Upper lobe of left lung (tissue), 6 donors: ENCODE measurements at places on chromosomes 5 and 9.

DNA sequence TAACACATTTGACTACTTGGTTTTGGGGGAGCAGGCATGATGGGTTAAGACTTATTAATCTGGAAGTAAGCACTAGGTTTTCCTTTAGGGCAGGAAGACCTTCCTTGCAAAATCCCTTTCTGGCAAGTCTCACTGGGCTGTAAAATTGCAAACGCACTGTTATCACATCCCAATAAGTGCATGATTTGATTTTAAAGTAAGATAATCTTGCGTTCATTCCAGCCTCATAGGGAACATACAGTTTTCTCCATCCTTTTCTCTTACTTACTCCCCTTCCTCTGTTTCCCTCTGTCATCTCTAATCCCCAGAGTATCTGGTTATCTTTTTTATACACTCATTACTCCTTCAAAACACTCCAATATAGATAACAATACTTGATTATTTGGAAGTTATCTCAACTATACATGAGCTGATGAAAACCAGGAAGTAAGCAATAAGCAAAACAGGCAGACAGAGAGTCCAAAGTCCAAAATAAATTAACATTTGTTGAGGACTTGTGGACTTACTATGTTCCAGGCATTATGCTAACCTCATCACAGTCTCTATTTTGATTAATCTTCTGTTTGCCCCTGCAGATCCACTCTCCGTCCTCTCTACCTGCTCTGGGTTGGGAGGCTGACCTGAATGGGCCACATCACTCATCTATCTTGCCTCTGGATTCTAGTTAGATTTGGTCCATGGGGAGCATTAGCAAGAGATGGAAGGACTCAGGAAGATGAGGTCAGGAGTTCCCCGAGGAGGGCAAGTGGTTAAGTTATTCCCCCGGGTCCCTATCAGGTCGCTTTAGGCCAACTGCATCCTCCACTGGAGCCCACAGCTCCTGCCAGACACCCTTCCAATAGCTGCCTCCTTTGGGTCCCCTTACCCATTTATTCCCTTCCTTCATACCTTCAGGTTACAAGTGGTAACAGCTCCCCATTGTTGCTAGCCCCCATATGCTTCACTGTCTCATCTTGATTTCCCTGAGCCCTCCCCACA lies 60.2 kb downstream of the SLC22A5 start:
- no peak for DNase-seq

- DNase-seq, result no peak
These were observed 26.4 kb downstream of the PSD2 start for GRCh38 chr5:139821806-139822552.

DNA sequence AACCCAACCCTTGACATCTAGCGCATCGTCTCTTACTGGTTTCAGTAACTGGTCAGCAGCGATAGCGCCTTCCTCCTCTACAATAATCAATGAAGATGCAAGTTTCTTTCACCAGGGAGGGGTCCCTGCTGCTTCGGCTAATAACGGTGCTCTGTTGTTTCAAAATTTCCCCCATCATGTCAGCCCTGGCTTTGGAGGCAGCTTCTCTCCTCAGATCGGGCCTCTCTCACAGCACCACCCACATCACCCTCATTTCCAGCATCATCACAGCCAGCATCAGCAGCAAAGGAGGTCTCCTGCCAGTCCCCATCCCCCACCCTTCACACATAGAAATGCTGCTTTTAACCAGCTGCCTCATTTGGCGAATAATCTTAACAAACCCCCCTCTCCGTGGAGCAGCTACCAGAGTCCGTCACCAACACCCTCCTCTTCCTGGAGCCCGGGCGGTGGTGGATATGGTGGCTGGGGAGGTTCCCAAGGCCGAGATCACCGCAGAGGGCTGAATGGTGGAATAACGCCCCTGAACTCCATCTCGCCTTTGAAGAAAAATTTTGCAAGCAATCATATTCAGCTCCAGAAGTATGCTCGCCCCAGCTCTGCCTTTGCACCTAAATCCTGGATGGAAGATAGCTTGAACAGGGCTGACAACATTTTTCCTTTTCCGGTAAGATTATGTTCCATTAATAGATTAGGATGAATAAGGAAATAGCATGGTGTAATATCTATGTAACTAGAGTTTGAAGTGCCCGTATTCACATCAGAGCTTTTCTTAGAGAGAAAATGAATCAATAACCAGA lies 2.2 kb downstream of the CPEB4 start:
- DNase-seq, result no peak

- DNase-seq, result no peak
These were observed 494.6 kb downstream of the GADD45G start for GRCh38 chr9:90099262-90099963.

- DNase-seq, result no peak
These were observed 463.8 kb downstream of the BNC2 start for GRCh38 chr9:16406526-16407225.

DNA sequence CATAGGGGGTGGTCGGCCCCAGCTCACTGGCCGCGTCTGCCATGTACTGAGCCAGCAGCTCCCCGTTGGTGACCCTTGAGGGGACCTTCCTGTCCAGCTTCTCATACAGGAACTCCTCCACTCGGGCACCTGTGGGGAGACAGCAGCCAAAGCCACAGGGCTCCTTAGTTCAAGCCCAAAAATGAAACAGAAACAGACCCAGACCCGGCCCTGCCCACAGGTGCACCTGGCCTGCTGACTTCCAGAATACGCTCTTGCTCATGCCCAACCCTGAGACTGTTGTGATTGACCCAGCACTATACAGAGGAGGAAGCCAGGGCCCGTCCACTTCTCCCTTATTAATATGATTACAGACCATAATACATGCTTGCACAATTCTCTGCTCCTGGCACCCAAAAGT lies 7.0 kb downstream of the SH3GLB2 start:
- no peak for DNase-seq

DNA sequence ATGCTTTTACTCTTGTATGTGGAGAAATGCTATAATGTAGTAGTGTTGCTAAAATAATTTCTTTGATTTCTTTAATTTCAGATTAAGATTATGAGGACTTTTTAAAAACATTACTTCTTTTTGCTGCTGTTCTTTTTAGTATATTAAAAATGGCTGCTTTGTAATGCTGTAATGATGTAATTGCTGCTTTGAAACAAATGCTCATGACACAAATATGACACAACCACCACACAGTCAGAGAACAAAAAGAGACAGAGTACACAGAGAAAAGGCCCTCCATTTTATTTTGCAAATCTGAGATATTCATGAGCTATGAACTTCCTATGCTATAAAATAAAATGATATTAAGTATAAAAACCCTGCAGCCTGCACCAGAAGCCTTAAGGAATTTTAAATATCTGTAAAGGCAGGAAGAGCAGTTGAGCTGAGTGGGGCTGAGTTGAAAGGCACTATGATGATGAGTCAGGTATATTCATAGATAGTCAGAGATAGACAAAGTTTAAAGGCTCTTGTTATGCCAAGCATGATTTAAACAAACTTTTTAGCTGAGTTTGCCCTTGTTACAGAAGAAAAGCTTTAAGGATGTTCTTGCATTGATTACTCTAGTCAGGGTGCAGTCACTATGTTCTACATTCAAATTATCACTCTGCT lies 5.1 kb upstream of the POU5F2 start:
- no peak for DNase-seq

GRCh38 chr5:173263566-173263965 lies 28.6 kb upstream of the NKX2-5 start:
- DNase-seq, result no peak

- no peak for DNase-seq
These were observed 325.9 kb upstream of the DAB2 start for GRCh38 chr5:39750661-39751060.

- no peak for DNase-seq
These were observed 3.3 kb downstream of the SETX start for GRCh38 chr9:132351404-132352045.

DNA sequence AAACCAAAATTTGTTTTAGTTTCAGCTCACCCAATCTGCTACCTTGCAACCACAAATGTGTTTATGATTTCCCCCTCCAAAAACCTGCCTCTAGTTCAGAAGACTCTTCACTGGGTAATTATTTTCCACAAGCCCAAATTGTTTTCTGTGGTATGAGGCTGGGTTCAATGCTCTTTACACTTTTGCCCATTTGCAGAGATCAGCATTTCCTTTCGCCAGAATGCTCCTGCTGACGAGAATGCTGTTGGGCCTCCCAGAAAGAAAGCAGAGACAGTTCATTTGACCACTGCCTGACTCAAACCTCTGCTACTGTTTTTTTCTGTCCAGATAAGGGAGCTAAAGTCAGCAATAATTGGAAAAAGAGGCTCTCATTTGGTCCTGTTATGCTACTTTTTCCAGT lies 427.3 kb downstream of the PDE4D start:
- DNase-seq, result no peak

DNA sequence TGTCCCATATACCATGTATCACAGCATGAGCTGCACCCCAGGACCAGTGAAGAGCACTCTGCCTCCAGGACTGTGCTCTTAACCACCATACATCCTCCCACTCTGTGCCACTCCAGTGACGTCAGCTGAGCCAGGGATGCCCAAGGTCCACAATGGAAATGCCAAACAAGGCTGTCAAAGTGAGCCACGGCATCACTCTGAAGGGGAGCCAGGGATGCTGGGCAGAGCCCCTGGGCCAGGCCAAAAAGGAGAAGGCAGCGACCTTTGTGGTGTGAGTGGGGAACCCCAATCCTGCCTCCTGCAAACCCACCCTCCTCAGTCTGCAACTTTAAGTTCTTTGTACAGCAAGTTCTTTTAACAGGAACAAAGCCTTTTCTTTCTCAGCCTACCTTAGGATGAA lies 242.7 kb downstream of the SYK start:
- no peak for DNase-seq
